ENCODE measurements at places on chromosomes 16 and 17.

GRCh38 chr16:49491771-49492761, 118.5 kb downstream of the C16orf78 start:
- peak; percentile 57 for DNase-seq

DNA sequence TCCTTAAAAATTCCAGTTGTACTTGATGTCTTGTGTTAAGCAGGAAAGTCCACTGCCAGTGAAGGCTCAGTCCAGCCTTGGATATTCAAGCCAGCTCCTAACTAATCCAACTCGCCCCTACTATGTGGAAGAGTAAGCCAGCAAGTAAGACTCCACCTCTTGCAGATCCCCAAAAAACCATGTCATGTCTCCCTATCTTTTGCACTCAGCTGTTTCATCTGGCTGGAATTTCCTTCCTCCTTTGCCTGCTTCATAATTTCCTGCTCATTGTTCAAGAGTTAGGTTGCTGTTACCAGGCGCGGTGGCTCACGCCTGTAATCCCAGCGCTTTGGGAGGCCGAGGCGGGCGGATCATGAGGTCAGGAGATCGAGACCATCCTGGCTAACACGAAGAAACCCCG, 37.8 kb downstream of the RBBP6 start:
- no peak for DNase-seq

GRCh38 chr17:49880291-49881053, 32.6 kb upstream of the TAC4 start:
- peak; percentile 76 for DNase-seq

DNA sequence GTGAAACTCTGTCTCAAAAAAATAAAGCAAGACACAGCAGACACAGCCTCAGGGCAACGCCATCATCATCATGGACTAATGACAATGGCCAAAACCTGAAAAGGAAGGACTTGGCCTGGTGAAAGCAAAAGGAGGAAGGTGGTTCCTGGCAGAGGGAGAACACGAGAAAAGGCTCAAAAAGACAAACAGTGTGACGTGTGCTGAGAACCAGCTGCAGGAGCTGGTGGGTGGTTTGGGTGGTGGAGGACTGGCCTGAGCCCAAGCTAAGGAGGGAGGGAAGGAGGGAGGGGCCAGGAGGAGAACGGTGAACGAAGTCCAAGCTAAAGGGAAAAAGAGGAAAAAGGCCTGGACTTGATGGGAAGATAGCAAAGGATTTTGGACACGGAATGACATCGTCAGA, 85.1 kb downstream of the SLC39A11 start:
- DNase-seq: peak; percentile 34

- no peak for DNase-seq
Observed at GRCh38 chr17:74796866-74797265, 20.7 kb upstream of the NAT9 start.

- no peak for DNase-seq
Observed at GRCh38 chr17:81183807-81184206, 17.8 kb upstream of the AATK start.

DNA sequence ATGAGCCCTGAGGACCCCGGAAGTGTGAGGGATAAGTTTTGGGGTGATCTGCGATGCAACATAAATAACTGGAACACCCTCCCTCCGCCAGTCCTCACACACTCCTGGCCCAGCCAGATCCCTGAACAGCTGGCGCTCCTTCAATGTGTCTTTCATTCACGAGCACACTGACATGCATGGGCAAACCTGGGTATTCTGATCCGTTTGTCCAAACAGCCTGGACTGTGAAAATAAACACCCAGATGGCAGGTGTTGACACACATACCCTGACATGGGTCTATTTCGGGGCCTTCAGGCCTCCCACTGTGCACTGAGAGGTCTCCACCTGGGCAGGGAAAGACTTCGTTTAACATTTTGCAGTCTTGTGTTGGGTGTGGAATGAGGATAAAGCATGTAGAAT, 3.0 kb upstream of the CPNE2 start:
- no peak for DNase-seq

GRCh38 chr16:85735225-85735635, 15.7 kb downstream of the C16orf74 start:
- no peak for DNase-seq

- no peak for DNase-seq
Observed at GRCh38 chr16:56625943-56626654, 518 bp downstream of the MT1E start.

GRCh38 chr17:17186051-17186450, 20.1 kb downstream of the PLD6 start:
- DNase-seq: peak; percentile 48

DNA sequence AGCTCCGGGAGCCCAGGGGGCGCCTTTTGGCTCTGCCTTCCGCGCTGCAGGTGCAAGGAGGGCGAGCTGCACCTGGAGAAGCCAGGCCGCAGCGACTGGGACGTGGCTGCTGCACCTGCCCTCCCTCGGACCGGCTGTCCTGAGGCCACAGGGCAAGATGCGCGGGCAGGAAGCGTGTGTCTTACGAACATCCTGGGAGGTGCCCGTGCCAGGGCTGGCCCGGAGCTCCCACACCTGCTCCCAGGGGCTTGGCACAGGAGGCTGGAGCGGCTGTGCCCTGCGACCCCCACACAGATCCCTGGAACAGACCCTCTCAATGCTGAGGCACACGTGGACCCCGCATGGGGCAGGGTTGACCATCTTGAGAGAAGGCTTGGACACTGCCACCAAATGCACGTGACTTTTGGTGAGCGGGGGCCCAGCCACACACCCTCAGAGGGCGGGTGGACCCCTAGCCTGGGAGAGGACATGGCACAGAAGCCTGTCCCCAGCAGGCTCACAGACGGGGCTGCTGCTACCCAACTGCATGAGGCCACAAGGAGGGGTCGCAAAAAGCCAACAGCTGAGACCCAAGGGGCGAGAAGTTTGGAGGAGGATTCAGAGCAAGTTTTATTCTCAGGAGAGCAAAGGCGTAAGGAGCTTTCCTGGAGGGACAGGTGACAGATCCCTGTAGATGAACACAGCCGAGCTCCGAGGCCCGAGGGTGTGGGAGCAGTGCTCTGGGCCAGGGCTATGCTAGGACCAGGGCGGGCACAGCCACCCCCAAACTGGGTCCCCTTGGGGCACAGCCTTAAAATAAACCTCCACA, 11.4 kb downstream of the NDUFAF8 start:
- no peak for DNase-seq

DNA sequence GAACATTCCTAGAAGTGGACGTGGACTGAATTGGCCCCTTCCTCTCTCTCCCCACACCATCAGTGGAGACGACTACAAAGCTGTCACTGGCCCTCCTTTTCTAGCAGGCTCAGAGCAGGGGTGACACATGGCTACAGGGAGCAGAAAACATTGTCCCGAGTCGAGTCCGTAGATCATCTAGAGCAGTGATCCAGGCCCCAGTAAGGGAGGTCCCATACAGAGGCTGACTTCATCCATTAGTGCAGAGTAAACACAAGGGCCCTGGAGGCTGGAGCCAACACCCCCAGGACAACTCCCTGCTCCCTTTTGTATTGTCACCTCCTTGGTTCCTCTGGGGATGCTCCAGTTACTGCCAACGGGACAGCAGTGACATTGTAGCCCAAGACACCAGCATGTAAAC, 130.7 kb downstream of the CMIP start:
- DNase-seq: no peak

- DNase-seq: peak; percentile 92
Observed at GRCh38 chr16:85514295-85514597, 98.9 kb upstream of the GSE1 start.

- no peak for DNase-seq
Observed at GRCh38 chr17:31511580-31511979, 120.1 kb downstream of the RAB11FIP4 start.

DNA sequence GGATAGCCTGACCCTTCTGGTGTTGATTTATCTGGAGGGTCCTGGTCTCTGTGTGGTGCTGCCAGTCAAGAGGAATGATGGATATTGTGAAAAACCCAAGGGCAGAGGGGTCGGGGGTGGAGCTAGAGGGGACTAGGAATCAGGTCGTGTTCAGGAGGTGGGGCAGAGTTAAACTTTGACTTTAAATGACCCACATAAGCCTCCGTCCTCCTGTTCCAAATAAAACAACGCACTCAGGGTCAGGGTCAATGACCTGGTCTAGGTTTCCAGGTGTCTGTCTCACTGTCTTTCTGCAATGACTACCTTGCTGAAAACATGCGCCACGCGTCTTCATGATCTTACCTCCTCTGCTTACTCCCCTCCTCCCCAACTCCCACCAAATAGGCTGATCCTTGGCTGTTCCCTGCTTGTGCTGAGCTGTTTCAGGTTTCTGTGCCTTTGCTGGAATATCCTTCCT, 14.7 kb downstream of the AOC3 start:
- DNase-seq: no peak

DNA sequence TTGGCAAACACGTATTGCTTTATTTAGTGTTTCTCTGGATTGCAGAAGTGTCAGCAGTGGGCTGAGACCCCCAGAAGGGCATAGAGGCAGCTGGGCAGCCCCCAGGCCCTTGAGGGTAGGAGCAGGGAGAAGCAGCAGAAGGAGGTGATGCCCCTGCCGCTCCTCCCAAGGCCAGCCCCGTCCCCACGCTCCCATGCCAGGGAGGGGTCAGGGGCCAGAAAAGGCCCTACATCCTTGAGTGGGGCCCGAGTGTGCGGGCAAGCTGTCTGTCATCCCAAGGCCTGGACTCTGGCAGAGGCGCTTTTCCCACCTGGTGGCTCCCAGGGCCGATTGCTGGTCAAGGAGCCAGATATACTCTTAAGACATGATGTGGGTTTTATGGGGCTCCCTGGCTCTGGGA, 8.2 kb upstream of the CRK start:
- no peak for DNase-seq

- DNase-seq: no peak
Observed at GRCh38 chr17:74475189-74475588, 8.8 kb downstream of the CD300A start.

DNA sequence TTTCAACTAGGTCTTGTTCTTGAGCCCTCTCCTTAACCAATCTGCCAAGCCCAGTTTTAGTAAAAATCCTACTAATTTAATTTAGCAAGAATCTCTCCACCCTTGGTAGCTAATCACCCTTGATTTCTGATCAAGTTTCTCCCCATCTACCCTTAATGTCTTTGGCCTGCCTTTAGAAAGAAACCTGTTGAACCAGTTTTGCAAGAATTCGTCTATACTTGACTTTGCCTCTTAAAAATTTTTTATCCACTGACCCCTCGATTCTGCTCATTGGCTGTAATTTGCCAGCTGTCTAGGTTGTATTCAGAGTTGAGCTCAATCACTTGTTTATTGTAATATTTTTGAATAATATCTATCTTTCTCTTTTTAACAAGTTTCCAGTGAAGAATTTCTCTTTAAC, 1138.5 kb downstream of the CDH11 start:
- DNase-seq: peak; percentile 47

- DNase-seq: no peak
Observed at GRCh38 chr17:62882878-62883277, 74.8 kb upstream of the MARCHF10 start.

DNA sequence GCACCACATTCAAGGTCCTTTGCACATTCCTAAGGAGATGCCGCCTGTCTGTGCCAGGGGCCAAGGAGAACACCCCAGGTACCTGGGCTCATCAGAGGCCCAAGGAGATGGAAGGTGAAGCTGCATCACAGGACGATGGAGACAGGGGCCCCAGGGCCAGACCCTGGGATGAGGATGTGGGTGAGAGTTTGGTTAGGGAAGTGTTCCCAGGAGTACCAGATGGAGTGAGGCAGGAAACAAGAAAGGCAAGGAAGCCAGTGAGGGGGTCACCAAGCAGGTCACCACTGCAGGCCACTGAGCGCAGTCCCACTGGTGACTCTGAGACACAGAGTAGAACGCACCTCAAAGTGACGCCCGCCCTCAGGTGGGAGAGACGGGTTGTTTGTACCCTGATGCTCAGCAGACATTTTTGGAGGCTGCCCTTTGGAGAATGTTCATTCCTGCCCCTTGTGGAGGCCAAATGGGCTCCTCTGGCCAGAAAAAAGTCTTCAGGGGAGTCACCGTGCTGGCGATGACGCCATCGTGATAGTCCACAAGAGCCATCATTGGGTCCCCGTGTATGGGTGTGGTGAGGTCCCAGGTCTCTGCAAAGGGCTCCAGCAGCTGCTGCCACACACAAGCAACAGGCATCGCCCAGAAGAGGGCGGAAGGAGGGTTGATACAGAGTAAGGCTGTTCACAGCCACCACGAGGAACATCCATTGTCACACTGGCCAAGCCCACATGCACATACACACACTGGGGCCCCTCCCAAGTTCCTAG, 57.5 kb downstream of the BEAN1 start:
- no peak for DNase-seq

DNA sequence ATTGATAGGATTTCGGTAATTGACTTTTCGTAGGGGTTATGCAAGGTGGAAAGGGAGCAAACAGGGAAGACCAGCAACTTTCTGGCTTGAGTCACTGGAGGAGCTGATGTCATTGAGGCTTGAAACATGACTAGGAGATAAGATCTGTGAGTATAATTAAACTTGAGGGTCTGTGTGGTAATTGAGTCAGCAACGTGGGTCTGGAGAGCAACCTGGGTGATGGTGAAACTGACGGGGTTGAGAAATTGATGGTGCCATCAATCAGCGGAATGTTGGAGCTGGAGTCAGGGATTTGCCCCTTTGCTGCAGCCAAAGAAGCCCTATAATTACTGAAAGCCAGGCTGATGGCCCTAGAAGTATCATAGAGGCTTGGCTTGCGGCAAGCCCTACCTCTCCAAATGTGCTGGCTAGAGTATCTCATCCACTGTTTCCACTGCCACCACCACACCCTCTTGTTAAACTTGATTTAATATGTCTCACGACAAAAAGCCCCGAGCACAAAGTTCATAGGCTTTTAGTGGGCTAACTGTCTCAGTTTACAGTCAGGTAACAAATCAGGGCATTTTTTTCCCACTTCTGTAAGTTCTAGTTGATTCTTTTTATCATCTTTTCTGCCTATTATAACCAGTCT, 186.9 kb upstream of the ELAC2 start:
- no peak for DNase-seq

Measured in lung (tissue), 17 donors.